ENCODE measurements at places on chromosomes 16 and 17.

DNA sequence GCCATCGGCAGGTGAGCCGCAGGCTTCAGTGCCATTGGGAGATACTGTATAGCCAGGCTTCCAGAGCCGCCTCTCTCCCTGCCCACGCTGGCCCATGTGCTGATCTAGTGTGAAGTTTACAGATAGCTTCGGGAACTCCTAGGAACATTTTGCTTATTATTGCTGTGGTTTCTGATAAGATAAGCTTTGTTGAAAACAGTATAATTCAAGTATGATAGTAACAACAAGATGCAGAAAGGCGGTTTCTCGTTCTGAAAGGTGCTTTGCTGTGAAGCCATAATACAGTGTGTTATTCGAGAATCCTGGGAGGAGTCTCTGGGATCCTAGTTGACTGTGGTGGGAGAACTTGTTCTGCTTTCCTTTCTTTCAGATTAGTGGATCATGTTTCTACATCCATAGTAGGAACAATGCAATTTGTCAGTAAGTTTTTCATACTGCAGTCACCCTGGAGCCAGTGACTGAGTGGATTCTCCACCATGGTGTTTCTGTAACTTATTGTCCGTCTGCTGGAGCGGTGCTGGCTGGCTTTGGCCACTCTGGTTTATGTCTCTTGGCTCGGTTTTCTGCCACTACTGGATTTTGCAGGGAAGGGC lies 31.5 kb downstream of the RAB11FIP3 start:
- DNase-seq: no peak
- H3K27ac ChIP-seq: peak overlapping the region; percentile 27
- H3K4me3 ChIP-seq: no peak overlapping the region
- peaks cover 4% of the 10 kb centered on the region for H3K36me3 ChIP-seq
- H3K4me1 ChIP-seq: peaks cover 9% of the 10 kb centered on the region

DNA sequence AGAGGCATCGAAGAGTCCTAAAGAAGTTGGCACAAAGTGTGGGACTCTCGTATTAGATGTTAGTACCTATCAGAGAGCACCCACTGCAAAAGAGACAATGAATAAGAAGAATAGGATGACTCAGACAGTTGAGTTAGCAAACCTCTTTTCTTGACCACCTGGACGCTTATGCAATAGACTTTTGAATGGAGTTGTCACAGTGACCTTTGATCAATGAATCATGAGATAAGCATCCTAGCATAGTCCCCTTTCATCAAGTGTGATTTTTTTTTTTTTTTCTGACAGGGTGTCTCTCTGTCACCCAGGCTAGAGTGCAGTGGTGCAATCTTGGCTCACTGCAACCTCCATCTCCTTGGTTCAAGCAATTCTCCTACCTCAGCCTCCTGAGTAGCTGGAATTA lies 1417.9 kb upstream of the GOT2 start:
- no peaks in the 10 kb centered on the region for H3K27me3 ChIP-seq
- no peaks in the 10 kb centered on the region for H3K4me1 ChIP-seq
- no peaks in the 10 kb centered on the region for H3K36me3 ChIP-seq
- DNase-seq: no peak

GRCh38 chr16:9306753-9307152 lies 215.3 kb downstream of the HAPSTR1 start:
- no peak overlapping the region for H3K4me3 ChIP-seq
- H3K27me3 ChIP-seq: no peaks in the 10 kb centered on the region
- H3K27ac ChIP-seq: no peak overlapping the region
- DNase-seq: no peak
- no peaks in the 10 kb centered on the region for H3K36me3 ChIP-seq

GRCh38 chr16:50448522-50448921 lies 79.7 kb upstream of the BRD7 start:
- no peak overlapping the region for H3K4me3 ChIP-seq
- H3K27me3 ChIP-seq: no peaks in the 10 kb centered on the region
- no peak for DNase-seq
- no peaks in the 10 kb centered on the region for H3K36me3 ChIP-seq
- H3K27ac ChIP-seq: no peak overlapping the region

- H3K4me3 ChIP-seq: no peak overlapping the region
- peaks cover 31% of the 10 kb centered on the region for H3K36me3 ChIP-seq
- H3K4me1 ChIP-seq: no peaks in the 10 kb centered on the region
These were observed 22.8 kb downstream of the TADA2A start for GRCh38 chr17:37429453-37429852.

DNA sequence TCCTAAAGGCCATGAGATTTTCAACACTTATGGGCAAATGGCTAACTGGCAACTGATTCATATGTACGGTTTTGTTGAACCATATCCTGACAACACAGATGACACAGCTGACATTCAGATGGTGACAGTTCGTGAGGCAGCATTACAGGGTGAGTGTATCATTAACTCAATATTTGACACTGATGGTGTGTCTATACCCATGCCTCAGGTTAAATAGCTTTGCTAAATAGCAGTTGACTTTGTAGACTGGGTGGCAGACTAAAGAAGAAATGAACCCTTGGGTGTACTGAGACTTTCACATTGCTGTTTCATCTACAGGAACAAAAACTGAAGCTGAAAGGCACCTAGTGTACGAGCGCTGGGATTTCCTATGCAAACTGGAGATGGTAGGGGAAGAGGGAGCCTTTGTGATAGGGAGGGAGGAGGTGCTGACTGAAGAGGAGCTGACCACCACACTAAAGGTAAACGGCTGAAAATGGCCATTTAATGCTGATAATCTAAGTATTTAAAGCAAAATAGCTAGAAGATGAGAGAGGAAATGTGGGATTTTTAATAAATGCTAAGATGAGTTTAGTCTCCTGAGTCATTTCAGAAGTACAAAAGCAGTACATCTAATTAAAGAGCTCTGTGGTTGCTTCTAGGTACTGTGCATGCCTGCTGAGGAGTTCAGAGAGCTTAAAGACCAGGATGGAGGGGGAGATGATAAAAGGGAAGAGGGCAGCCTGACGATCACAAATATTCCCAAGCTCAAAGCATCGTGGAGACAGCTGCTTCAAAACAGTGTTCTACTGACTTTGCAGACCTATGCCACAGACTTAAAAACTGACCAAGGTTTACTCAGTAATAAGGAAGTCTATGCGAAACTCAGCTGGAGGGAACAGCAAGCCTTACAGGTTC lies 3.0 kb downstream of the SETD6 start:
- H3K4me1 ChIP-seq: peaks cover 6% of the 10 kb centered on the region
- no peak overlapping the region for H3K4me3 ChIP-seq
- no peak for DNase-seq
- peaks cover 45% of the 10 kb centered on the region for H3K36me3 ChIP-seq
- no peaks in the 10 kb centered on the region for H3K27me3 ChIP-seq

- no peak overlapping the region for H3K4me3 ChIP-seq
- H3K27me3 ChIP-seq: no peaks in the 10 kb centered on the region
- H3K4me1 ChIP-seq: peaks cover under 1% of the 10 kb centered on the region
- no peak overlapping the region for H3K27ac ChIP-seq
- peaks cover 36% of the 10 kb centered on the region for H3K36me3 ChIP-seq
These were observed 6.8 kb downstream of the RUSF1 start for GRCh38 chr16:31501226-31501965.

- H3K27me3 ChIP-seq: no peaks in the 10 kb centered on the region
- H3K4me3 ChIP-seq: no peak overlapping the region
- DNase-seq: no peak
These were observed 39.4 kb upstream of the DHX8 start for GRCh38 chr17:43444223-43445008.

DNA sequence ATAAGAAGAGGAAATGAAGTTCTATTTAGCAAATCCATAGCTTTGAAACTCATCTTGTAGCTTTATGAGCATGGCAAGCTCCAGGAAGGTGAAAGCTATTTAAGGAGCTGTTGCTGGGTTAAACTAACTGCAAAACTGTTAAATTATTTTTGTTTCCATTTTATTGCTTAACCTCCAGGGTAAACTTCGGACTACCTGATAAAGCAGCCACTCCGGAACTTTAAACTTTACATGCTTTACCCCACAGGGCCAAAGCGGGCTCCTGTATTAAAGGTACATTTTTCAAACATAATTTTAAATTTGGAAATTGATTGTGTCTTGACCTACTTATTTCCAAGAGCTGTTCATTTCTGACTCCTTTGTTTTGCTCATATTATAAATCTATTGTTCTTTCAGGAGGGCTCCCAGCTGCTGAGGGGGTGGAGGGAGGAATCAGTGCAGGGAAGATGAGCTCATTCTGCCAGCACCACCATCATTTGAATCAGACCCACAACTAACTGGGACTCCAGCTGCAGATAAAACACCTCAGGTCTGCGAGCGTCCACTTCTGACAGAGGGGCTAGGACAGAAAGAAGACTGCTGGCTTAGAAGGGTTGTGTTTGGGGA lies 157.9 kb downstream of the IRX3 start:
- H3K27ac ChIP-seq: no peak overlapping the region
- no peaks in the 10 kb centered on the region for H3K27me3 ChIP-seq
- no peak for DNase-seq
- no peaks in the 10 kb centered on the region for H3K4me1 ChIP-seq
- no peak overlapping the region for H3K4me3 ChIP-seq

DNA sequence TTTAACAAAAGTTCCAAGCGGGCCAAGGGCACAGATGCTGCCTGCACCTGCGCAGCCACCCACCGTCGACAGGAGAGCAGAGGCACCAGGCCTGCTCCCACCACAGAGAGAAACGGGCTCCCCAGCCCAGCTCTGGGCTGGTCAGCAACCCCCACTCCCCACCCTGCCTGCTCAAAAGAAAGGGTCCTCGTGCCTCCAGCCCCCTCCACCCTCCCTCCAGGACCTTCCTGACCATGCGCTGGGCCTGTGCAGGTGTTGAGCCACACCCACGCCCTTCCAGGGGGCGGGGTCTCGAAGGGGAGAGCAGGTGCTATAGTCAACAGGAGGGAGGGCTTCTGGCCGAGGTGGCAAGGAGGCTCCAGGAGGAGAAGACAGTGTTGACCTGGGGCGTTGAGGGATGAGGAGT lies 25.3 kb downstream of the ZNF778 start:
- no peak overlapping the region for H3K27ac ChIP-seq
- H3K27me3 ChIP-seq: no peaks in the 10 kb centered on the region
- no peaks in the 10 kb centered on the region for H3K36me3 ChIP-seq
- peaks cover 5% of the 10 kb centered on the region for H3K4me1 ChIP-seq
- no peak overlapping the region for H3K4me3 ChIP-seq

DNA sequence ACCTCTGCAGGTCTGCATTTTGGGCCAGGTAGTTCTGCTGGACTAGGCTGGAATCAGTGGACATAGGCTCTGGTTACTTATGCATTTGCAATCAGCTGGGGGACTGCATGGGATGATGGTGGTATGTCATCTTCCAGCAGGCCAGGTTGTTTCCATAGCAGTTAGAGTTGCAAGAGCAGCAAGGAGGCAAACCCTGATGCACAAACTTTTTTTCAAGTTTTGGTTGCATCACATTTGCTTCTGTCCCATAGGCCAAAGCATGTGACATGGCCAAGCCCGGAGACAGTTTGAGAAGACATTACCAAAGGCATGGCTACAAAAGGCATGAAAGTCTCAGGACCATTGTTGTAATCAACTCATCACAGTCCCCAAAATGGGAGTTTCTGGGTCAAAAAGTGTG lies 58.2 kb downstream of the PRKCB start:
- H3K27ac ChIP-seq: no peak overlapping the region
- no peaks in the 10 kb centered on the region for H3K4me1 ChIP-seq
- H3K36me3 ChIP-seq: no peaks in the 10 kb centered on the region
- H3K4me3 ChIP-seq: no peak overlapping the region
- H3K27me3 ChIP-seq: no peaks in the 10 kb centered on the region

DNA sequence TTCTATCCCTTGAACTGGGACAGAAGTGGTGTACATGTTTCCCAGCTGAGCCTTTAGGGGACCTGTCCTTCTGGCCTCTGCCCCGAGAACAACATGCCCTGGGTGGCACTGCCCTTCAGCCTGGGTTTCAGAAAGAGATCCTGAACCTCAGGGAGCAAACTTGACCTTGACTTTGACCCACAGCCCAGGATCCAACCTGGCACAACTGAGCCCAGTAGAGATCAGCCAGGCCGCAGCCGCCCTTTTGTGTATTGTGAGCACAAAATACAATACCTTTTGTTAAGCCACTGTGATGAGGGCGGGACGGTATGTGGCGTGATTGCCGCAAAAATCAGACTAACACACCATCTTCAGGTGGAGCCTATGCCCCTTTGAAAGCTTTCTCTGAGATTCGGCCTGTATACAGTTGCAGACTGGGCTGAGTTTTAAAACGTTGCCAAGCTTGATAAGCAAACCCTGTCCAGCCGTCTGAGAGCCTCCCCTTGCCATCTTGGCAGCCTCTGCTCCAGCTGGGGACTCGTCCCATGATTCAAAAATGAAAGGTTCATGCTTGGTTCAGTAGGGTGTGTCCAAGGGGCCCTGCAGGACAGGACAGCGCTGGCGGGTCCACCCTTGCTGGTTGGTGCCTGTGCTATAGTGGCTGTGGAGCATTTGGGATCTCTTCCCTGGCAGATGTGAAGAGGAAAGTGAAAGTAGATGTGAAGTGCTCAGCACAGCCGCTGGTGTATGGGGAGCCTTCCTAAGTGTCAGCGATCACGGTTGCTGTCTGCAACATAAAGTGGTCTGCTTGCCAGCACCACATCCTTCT lies 40.3 kb downstream of the FOXL1 start:
- H3K36me3 ChIP-seq: no peaks in the 10 kb centered on the region
- H3K27ac ChIP-seq: peak overlapping the region; percentile 75
- peak; percentile 65 for DNase-seq
- H3K4me3 ChIP-seq: peak overlapping the region; percentile 32
- no peaks in the 10 kb centered on the region for H3K4me1 ChIP-seq

DNA sequence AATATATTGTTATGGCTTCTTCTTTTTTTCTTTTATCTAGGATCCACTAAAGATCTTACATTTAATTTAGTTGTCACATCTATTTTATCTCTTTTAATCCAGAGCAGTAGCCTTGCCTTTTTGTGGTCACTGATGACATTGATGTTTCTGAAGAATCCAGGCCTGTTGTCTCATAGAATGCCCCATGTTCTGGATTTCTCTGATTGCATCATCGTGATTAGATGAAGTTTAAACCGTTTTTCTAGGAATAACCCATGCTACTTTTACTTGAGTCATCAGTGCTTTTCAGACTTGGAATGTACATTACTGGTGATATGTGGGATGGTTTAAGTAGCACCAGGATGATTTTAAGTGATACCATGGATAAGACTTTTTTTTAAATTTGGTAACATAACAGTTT lies 106.4 kb upstream of the CES5A start:
- no peak for DNase-seq
- no peaks in the 10 kb centered on the region for H3K36me3 ChIP-seq

GRCh38 chr17:78608122-78608803 lies 31.1 kb upstream of the DNAH17 start:
- H3K27me3 ChIP-seq: no peaks in the 10 kb centered on the region
- H3K4me3 ChIP-seq: no peak overlapping the region
- DNase-seq: no peak

DNA sequence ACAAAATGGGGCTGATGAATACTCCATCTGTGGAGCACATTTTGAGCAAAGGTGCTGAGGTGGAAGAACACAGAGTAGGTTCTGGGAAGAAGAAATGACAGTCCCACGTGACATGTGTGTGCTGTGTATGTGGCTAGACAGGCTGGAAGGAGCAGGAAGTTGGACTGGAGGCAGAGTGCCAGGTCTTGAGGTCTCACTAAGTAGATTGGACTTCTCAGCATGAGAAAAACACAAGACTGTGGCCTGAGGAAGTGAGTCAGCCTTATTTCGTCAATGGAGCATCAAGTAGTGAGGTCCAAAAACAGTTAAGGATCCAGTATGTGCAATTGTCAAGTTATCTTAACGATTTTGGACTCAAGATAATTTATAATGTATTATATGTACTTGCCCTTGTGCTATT lies 736.5 kb downstream of the KCNJ2 start:
- H3K27ac ChIP-seq: no peak overlapping the region
- no peaks in the 10 kb centered on the region for H3K4me1 ChIP-seq
- no peaks in the 10 kb centered on the region for H3K27me3 ChIP-seq
- no peaks in the 10 kb centered on the region for H3K36me3 ChIP-seq
